ENCODE measurements at places on chromosomes 13 and 19.

- no peak for DNase-seq
These were observed 930.3 kb upstream of the PCDH9 start for GRCh38 chr13:68160466-68160865.

DNA sequence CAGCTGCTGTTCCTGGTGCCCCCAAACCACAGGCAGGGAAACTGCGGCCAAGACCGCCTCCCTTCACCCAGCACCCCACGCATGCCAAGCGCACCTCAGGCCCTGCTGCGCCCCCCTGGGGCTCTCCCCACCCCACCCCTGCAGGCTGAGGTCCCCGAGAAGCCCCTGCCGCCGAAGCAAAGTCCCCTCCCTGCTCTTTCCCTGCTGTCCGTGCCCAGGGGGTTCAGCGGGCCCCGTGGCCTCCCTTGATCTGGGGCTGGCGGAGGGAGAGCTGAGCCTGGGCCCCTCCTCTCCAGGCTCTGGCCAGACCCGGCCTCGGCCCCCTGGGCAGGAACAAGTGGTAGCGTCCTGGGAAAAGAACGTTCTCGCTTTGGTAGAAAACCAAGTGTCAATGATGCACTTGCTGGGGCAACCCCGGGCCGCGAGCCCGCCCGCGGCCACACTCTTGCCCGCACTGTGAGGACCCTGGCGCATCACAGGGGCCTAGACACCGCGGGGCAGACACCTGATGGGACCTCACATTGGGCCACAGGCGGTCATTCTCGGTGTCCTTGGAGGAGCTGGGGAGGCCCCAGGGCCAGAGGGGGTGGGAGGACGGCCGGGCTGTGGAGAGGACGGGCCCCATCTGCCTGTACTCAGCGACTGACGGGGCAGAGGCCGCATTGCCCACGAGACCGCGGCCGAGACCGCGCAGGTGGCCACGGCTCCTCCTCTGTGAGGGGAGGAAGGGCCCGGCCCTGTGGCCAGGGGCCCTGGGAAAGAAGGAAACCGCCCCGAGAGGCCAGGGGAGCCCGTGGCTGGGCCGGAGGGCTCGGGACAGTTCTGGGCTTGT is 29.0 kb downstream of the GPX4 start:
- no peak for DNase-seq

DNA sequence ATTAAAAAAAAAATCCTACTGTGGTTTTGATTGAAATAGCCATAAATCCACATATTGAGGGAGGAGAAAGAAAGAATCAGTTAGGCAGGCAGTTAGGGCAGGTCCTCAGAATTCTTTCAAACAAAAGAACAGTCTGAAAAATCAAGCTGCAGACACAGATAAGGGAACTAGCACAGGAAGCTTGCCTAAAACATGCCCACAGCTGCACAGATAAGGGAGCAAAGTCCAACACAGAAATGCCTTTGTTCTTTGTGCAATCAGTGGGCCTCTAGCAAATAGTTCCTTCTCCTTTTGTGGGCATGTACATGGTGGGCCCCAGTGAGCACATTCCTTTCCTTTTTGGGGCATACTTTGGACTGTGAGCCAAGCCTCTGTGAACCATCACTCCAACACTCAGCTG is 42.7 kb downstream of the UTP14C start:
- no peak for DNase-seq

DNA sequence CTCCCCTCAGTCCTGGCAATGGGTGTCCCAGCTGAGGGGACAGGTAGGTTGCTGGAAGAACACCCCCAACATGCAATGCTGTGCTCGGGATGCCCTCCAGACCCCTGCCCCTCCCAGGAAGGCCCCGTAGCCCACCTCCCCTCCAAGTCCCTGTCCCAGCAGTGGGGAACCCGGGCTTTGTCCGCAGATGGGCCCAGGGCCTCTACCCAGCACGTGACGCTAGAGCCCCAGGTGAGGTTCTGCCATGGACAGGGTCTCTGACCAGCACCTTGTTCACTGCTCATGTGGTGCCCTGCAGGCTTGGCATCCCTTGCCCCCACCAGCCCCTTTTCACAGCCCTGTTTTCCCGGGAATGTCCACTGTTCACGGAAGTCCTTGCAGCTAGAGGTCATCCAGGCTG is 220.0 kb upstream of the SGCG start:
- DNase-seq, result no peak

DNA sequence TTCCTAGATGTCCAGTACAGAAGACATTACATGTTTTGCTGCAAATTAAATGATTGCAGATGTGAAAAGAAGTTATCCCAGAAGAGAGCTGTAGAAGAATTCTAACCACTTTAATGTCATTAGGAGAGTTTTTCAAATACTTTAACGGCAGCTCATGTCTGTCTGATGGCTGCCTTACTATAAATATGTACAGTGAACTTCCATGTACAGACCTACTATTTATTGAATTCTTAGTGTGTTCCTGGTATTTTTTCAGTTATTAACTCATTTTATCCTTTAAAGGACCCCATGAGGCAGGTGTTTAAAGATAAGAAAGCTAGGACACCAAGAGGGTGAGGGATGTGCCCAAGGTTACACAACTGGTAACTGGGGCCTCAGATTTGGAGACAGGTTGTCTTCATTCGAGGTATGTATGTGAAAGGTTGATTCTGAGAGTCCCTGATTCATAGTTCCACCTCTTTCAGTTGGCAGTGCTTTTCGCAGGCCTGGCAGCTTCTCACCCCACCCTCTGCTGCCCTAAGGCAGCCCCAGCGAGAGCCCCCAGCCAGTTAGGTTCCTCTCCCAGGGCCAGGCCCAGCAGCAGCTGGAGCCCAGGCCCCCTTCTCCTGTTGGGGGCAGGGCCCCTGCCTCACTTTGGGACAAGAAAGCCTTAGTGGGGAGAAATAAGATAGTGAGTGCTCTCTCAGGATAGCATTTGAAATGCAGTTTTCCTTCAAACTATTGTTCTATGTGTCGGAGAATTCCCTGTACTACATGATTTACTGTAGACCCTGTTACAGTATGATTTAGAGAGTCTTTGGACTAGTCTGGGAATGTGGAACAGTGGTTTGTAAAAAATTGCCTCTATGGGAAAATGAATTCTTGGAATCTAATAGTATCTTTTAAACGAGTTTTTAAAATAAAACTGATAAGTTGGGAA is 67.7 kb upstream of the TEX29 start:
- no peak for DNase-seq

Measured in neural progenitor cell (in vitro differentiated cells).